ENCODE measurements at places on chromosomes 7 and 10. TPM values are rescaled to one million over a fixed set of nuclear protein-coding genes. Genes with fewer than 3 reads are reported as not detected.

Gene MNX1
- total RNA-seq: not detected

- DNase-seq: no peak
These were observed 149.4 kb downstream of the ZNF248 start for GRCh38 chr10:37707829-37708578.

DNA sequence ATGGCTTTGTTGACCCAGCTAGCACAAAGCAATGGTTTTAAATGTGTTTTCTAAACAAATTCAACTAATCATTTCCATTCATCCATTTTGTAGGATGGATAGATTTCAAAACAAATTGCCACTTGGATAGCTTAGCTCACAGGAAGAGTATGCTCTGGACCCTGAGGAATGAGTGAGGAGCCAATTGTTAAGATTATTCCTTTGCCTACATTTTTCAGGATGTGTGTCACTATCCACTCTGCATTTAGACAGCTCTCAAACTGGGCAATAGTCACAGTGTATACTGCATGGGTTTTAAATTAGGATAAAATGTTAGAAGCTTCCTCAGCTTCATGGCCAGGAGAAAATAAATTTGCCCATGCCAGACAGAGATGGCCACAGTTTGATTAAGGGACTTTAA lies 605.6 kb upstream of the TEX47 start:
- no peak for DNase-seq

- no peak for DNase-seq
These were observed 48.4 kb downstream of the PRR15 start for GRCh38 chr7:29611941-29612544.
